ENCODE measurements at places on chromosomes 11 and 22.

- DNase-seq, result no peak
Observed at GRCh38 chr11:122422682-122423081, 232.8 kb upstream of the UBASH3B start.

- no peak for DNase-seq
Observed at GRCh38 chr22:25930083-25930482, 188.1 kb downstream of the MYO18B start.

- DNase-seq, result peak; percentile 57
Observed at GRCh38 chr11:75014129-75014528, 25.4 kb downstream of the NEU3 start.

DNA sequence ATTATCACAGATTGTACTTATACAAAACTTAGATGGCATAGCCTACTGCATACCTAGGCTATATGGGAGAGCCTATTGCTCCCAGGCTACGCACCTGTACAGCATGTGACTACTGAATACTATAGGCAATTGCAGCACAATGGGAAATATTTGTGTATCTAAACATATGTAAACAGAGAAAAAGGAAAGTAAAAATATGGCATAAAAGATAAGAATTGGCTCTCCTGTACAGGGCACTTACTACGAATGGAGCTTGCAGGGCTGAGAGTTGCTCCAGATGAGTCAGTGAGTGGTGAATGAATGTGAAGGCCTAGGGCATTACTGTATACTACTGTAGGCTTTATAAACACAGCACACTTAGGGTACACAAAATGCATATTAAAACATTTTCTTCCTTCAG is 13.2 kb downstream of the APOL6 start:
- no peak for DNase-seq

- DNase-seq, result no peak
Observed at GRCh38 chr11:17528181-17528691, 16.0 kb downstream of the USH1C start.

DNA sequence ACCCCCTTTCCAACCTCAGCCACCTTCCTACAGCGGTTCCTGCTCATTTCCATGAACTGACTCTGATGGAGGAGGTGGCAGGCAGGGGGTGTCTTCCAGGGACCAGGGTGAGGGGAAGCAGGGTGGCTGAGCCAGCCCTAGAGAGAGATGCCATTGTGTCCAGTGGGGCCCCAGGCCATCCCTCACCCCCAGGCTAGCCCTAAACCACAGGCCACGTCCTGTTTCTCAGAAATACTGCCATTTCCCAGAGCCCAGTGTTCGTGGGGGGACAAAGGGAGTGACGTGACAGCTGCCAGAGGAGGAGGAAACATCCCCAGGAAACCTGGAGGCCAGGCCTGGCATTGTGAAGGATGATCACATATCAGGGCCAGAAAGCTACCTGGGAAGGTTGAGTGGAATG is 39.5 kb downstream of the CHRDL2 start:
- no peak for DNase-seq

- DNase-seq, result no peak
Observed at GRCh38 chr22:19878461-19879245, 24.0 kb upstream of the GNB1L start.

DNA sequence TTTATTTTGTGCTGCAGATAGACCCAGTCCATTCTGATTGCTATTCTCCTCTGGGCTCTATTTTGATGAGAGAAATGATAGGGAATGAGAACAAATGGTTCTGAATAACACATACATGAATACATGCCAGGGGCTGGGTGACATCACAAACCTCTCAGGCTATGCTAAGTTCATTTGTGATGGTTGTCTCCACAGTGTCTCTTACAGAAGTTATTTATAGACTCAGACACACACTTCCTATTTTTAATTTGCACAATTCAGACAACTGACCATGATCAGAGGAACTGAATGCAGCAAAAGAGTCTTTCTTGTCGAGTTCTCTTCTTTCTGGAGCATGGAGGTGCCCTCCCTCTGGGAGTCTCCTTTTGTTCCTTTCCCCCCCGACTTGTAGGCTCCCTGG is 991.7 kb downstream of the OPCML start:
- peak; percentile 7 for DNase-seq

- DNase-seq, result no peak
Observed at GRCh38 chr11:102545701-102546100, 15.2 kb upstream of the MMP7 start.

GRCh38 chr11:126546694-126547093 is 191.2 kb downstream of the ST3GAL4 start:
- DNase-seq, result no peak

- DNase-seq, result no peak
Observed at GRCh38 chr11:69274531-69275016, 19.4 kb upstream of the MYEOV start.

GRCh38 chr11:134270250-134270714 is 5.9 kb upstream of the GLB1L3 start:
- no peak for DNase-seq

GRCh38 chr11:16973338-16973964 is 40.8 kb downstream of the PLEKHA7 start:
- no peak for DNase-seq

GRCh38 chr22:19057999-19058491 is 64.2 kb downstream of the DGCR2 start:
- DNase-seq, result no peak

DNA sequence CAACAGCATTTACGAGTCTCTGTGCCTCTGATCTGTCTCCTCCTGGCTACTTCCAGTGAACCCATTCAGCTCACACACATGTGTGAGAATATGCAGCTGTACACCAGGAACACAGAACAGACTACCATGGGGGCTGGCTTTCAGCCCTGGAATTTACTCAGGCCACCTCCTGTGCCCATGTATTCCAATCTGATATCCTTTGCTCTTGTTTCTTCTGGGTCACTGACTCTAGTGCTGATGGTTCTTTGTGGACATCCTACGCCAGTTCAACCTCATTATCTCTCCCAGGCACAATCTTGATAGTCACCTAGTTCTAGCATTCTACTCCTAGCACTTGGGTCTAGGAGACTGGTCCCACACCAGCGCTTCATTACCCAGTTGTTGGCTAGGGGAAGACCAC is 23.0 kb upstream of the ZC3H12C start:
- DNase-seq, result no peak

- DNase-seq, result no peak
Observed at GRCh38 chr11:33696931-33697638, 3.5 kb downstream of the C11orf91 start.

GRCh38 chr22:28116219-28116673 is 197.2 kb upstream of the PITPNB start:
- DNase-seq, result peak; percentile 58

DNA sequence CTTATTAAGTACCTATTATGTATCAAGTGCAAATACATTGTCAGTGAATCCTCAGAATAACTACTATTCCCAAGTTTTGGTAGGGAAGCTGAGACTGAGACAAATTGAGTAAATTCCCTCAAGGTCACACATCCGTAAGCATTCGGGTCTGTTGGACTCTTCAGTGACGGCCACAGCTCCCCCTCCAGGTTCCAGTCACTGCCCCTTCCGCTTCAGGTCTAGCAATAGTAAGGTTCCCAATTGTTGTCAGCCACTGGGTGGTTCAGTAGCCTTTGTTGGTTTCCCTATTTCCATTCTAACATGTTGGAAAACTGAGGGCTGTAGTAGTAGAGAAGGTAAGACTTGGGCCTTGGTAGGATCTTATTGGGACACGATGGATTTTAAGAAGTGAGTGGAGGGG is 54.9 kb upstream of the TNRC6B start:
- no peak for DNase-seq

GRCh38 chr22:36056980-36057379 is 28.4 kb upstream of the RBFOX2 start:
- no peak for DNase-seq

DNA sequence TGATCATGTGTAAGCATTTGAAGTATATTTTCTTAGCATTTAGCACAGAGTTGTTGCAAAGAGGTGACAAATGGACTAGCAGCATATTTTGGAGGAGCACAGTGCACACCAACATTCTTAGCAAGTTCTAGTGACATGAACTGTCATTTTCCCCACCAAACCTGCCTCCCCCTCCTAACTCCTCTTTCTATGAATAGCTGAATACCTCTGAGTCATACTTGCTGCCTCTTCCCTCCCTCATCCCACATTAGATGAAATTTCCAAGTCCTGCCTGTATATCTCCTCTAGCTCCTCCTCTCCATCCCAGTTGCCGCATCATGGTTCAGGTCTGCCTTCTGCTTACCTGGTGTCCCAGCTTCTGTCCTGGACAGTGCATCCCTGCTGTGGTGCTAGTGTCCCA is 7.2 kb downstream of the OSBP2 start:
- DNase-seq, result no peak

- no peak for DNase-seq
Observed at GRCh38 chr11:111923951-111924350, 5.2 kb downstream of the C11orf52 start.

GRCh38 chr11:134360050-134360835 is 28.5 kb downstream of the GLB1L2 start:
- DNase-seq, result no peak

GRCh38 chr22:44745853-44746789 is 6.3 kb upstream of the ARHGAP8 start:
- no peak for DNase-seq

DNA sequence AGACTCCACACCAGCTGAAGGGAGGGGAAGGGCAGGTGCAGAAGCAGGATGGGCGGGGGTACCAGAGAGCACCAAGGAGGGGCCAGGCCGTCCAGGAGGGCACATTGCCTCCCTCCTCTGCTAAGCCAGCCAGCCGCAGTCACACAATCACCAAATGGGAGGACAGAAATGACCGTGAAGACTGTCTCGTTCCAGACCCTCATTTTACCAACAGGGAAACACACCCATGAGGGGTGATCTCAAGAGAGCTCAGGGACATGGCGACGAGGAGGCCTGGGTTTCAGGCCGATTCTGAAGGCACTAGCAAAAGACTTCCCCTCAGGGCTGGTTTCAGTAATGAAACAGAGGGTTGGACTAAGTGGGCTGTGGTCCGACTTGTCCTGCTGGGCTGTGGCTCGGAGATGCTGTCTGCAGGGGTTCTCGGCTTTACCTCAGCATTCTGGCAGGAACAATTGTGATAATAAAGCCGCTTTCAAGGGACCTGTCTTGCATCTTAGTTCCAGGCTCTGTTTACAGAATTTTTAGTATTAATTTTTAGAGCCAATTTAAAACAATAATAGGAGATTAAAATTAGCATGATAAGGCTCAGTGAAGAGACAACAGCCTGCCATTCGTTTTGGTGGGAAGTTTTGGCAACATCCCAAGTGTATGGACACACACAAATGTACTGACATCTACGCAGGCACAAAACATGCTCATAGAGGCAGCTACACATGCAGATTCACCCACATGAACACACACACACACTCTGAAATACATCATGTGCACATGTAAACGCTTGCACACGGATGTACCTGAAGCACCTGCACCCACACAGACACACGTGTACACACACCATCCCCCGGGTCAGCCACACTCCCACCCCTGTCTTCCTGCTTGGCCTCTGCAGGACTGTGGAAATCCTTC is 2.0 kb upstream of the B3GAT1 start:
- no peak for DNase-seq

- DNase-seq, result no peak
Observed at GRCh38 chr11:108945341-108945740, 280.5 kb downstream of the DDX10 start.

- no peak for DNase-seq
Observed at GRCh38 chr11:14396273-14396672, 37.3 kb upstream of the RRAS2 start.

GRCh38 chr11:91608677-91609076 is 615.9 kb upstream of the FAT3 start:
- DNase-seq, result no peak
